ENCODE measurements at places on chromosomes 12 and 14.

DNA sequence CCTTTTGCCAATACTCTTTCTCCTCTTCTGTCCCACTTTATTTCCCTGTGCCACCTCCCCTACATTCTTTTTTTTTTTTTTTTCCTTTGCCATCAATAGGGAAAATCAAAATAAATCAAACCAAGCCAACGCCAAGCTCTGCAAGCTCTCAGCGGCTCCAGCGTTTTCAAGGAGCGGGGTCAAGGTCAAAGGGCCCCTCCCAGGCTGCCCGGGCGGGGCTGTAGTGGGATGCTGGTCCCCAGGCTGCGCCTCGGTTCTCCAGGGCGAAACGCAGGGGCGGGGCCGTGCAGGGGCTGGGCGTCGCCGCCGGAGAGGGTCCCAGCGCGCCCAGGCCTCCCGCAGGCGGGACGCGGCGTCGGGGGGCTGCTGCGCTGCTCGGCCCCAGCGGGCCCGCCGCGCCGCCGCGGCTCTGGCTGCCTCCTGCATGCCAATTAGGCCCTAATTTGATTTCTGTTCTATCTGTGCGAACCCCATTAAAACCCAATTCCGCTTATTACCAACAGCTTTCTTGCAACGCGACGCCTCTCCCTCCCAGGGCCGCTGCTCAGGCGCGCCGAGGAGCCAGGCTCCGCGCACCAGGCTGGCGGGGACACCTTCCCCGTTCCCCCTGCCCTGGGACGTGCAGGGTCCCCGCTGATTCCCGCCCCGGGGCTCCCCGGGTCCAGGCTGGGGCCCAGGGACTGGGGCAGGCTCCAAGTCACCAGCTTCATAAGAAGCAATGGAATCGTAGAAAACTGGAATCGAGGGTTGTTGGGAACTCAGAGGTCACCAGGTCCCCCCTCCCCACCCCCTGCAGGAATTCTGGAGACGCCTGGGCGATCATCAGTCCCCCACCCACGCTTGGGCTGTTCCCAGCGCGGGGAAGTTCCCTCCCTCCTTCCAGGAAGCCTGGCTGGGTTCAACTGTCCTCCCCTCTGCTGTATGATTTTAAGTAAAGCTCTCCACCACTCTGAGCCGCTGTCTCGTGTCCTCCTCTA, 50.7 kb upstream of the MAP1LC3B2 start:
- peak overlapping the region; percentile 57 for H3K4me3 ChIP-seq
- no peaks in the 10 kb centered on the region for H3K36me3 ChIP-seq
- no peaks in the 10 kb centered on the region for H3K27me3 ChIP-seq

- no peaks in the 10 kb centered on the region for H3K36me3 ChIP-seq
- no peak for DNase-seq
- H3K27ac ChIP-seq = no peak overlapping the region
- peaks cover 4% of the 10 kb centered on the region for H3K4me1 ChIP-seq
- H3K27me3 ChIP-seq = no peaks in the 10 kb centered on the region
Observed at GRCh38 chr14:82422230-82422629, 888.6 kb upstream of the SEL1L start.

DNA sequence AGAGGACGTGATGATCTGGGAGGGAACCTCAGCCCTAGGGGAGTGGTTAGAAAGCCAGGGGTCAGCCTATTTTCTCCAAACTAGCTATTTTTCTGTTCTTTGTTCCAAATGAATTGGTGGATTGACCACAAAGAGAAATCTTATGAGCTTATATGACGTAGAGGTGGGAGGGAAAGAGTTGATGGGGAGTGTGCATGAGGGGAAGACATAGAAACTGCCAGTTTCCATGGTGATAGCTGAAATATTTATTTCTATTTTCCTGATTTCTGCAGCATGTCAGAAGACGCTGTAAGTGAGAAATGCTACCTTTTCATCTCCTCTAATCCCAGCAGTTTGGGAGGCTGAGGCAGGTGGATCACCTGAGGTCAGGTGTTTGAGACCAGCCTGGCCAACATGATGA, 51.4 kb upstream of the CISTR start:
- no peak overlapping the region for H3K27ac ChIP-seq
- H3K36me3 ChIP-seq = no peaks in the 10 kb centered on the region
- H3K4me3 ChIP-seq = no peak overlapping the region
- H3K4me1 ChIP-seq = peaks cover 3% of the 10 kb centered on the region
- peaks cover 29% of the 10 kb centered on the region for H3K27me3 ChIP-seq

DNA sequence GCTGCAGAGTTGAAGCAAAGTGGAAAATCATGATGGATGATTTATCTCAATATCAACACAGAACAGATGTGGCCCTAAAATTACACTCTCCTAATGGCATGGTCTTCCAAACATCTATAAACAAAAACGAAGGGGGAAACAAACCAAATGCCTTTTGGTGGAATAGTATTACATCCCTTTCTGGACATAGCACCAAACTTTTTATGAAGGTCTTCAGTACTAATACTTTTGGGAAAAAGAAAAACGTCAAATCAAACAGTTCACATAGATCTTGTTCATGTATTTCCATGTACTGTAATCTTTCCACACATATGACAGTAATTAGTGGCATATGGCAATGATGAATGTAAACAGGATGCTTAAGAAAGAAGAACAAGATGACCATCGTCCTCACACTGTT, 22.9 kb upstream of the ANAPC7 start:
- H3K27ac ChIP-seq = no peak overlapping the region
- H3K36me3 ChIP-seq = no peaks in the 10 kb centered on the region
- DNase-seq = no peak
- peaks cover 3% of the 10 kb centered on the region for H3K4me1 ChIP-seq

- no peaks in the 10 kb centered on the region for H3K27me3 ChIP-seq
- no peak for DNase-seq
- no peaks in the 10 kb centered on the region for H3K4me1 ChIP-seq
- H3K27ac ChIP-seq = no peak overlapping the region
Observed at GRCh38 chr12:96571101-96571862, 81.9 kb downstream of the CFAP54 start.

DNA sequence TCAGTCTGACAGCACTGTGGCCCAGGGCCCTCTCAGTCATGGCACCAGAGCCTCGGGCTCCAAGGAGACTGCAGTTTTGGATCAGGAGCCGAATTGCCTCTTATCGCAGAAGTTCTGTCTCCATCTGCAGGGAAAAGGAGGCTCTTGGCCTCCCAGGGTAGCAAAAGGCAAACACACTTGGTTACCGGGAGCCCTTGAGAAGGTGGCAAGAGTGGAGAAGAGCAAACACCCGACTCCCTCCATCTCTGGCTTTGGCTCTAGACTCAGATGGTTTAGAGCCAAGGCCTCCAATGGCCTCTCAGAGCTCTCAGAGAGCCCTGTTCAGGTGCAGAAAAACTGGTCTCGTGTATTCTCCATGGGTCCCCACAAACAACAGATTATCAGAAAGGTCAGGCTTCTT, 44.6 kb downstream of the NINJ2 start:
- no peak overlapping the region for H3K27ac ChIP-seq
- DNase-seq = no peak
- H3K36me3 ChIP-seq = no peaks in the 10 kb centered on the region
- no peak overlapping the region for H3K4me3 ChIP-seq

- peaks cover 26% of the 10 kb centered on the region for H3K4me1 ChIP-seq
- no peaks in the 10 kb centered on the region for H3K27me3 ChIP-seq
- no peak overlapping the region for H3K27ac ChIP-seq
- H3K4me3 ChIP-seq = no peak overlapping the region
- no peaks in the 10 kb centered on the region for H3K36me3 ChIP-seq
Observed at GRCh38 chr12:121288158-121288845, 8.2 kb downstream of the CAMKK2 start.
